ENCODE measurements at places on chromosomes 4 and X.

DNA sequence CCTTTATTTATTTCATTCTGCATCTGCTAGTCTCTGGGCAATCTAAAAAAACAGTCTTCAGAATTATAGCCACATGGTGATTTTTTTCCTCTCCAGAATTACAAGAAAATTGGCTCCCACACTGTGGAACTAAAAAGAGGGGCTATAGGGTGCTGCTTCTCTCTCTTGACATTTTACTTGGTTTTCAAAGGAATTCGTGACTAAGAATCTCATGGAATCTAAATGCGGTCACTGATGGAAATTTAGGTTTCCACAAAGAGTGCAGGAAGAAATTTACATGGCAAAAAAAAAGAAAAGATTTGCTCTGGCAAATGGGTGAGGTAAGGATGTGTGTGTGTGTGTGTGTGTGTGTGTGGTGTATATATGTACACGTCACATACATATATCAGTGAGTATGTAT lies 10.2 kb downstream of the ATXN3L start:
- no peak for DNase-seq

GRCh38 chr4:127631420-127631819 lies 1.3 kb upstream of the INTU start:
- no peak for DNase-seq

- no peak for DNase-seq
Measured at GRCh38 chr4:2617955-2618354, 81.5 kb downstream of the FAM193A start.

GRCh38 chr4:109672169-109672930 lies 30.9 kb downstream of the CASP6 start:
- no peak for DNase-seq

GRCh38 chr4:69684804-69685203 lies 31.8 kb upstream of the UGT2A1 start:
- DNase-seq = no peak

DNA sequence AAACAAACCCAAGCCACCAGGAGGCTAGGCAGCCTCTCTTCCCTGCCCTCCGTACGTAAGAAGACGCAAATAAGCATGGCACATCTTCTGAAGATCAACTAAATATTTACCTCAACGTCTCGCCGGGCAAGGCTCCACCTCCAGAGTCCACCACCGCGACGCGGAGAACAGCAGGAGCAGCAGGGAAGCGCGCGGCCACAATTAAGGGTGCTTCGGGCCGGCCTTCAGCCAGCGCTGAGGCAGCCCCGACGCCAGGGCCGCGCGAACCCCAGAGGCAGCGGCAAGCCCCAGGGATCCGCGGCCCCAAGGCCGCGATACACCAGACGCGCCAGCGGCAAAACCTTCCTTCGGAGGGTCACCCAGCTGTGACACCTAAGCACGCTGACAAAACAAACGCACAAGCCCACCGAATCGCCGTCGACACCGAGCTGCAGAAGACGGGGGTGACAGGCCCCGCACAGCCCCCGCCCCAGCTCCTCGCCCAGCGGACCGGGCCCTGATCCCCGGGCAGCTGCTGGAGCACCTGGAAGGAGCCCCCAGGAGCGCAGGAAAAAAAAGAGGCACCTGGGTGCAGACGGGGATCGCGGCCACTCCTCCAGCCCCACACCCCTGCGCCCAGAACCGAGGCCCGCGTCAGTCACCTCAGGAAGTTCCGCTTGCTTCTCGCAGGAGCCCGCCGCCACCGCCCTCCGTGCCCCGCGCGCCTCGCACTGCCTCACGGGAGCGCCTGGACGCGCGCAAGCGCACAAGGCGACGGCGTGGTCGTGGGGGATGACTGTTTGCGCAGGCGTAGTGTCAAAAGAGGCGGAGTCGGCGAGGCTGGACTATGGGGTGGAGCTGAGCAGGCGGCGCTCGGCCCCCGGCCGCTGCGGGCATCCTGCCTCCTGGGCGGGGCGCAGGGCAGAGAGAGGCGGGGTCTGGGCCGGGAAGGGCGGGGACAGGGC lies at the start of the genes HAUS3 and POLN:
Gene HAUS3, minus strand, starts transcription at position 712 of the 944 bp plus-strand sequence. CDS start 1,175 bp downstream, outside the sequence.
Gene POLN, minus strand, starts transcription at position 712 of the 944 bp plus-strand sequence. CDS start 12,890 bp downstream, outside the sequence.
- peak; percentile 99 for DNase-seq

GRCh38 chr4:40327340-40327739 lies 7.8 kb upstream of the CHRNA9 start:
- DNase-seq = no peak

GRCh38 chrX:7552760-7553159 lies 290.2 kb upstream of the VCX start:
- DNase-seq = no peak

GRCh38 chrX:50838820-50839600 lies 25.0 kb upstream of the SHROOM4 start:
- DNase-seq = no peak

DNA sequence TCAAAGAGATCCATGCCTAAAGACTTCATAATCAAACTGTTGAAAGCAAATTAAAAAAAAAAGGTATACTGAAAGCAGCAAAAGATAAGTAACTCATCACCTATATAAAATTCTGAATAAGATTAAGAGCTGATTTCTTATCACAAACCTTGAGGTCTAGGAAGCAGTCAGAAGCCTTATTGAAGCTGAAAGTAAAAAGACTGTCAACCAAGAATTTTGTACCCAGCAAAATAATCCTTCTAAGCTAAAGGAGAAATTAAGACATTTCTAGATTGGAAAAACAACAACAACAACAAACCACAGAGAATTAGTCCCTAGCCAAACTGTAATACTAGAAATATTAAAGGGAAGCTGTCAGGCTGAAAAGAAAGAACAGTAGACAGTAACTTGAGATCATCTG lies 622.9 kb downstream of the PCDH7 start:
- DNase-seq = no peak

GRCh38 chrX:48083212-48083611 lies 11.8 kb upstream of the ZNF630 start:
- peak; percentile 33 for DNase-seq

GRCh38 chr4:105990933-105991332 lies 95.7 kb downstream of the NPNT start:
- no peak for DNase-seq

- DNase-seq = no peak
Measured at GRCh38 chr4:84177831-84178542, 321.1 kb downstream of the NKX6-1 start.

DNA sequence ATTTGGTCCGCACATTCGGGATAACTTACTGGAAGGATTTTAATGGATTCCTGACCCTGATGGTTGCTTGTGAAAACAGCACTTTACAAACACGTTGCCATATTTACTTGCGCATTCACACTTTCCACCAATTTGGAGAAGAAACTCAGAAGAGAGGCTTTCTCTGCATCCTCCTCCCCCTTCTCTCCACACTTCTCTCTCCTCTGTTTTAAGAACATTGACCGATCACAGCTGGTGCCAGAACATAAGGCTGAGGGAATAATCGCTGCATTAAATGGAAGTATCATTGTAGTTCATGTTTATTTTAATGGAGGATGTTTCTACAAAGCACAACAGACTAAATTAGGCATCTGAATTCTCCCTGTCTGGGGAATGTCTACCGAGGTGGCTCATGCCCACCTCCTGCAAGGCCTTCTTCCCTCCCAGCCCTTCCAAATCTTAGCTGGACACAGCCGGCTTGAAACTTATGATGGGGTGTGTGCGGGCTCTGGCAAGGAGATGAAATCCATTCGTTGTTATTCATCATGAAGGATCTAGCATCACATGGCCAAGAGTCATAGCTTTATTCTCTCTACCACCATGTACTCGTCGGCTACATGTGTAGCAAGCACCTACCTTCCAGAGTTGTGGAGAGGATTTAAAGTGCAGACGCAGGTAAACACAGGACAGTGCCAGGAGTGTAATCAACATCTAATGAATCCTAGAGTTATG lies 204.1 kb downstream of the LDB2 start:
- no peak for DNase-seq

DNA sequence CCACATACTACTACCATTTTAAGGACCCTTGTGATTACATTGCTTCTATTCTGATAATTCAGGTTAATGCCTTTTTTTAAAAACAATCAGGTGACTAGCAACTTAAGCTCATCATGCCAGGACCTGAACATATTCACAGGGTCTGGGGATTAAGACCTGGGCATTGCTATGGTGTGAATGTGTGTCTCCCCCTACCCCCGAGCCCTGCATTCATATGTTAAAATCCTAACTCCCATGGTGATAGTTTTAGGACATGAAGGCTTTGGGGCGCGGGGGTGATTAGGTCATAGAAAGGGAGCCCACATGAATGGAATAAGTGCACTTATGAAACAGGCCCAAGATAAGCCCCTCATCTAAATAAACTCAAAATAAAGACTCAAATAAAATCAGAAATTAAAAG lies 734.4 kb upstream of the PABPC4L start:
- DNase-seq = no peak

- DNase-seq = no peak
Measured at GRCh38 chr4:154489558-154490233, 1.9 kb downstream of the DCHS2 start.

DNA sequence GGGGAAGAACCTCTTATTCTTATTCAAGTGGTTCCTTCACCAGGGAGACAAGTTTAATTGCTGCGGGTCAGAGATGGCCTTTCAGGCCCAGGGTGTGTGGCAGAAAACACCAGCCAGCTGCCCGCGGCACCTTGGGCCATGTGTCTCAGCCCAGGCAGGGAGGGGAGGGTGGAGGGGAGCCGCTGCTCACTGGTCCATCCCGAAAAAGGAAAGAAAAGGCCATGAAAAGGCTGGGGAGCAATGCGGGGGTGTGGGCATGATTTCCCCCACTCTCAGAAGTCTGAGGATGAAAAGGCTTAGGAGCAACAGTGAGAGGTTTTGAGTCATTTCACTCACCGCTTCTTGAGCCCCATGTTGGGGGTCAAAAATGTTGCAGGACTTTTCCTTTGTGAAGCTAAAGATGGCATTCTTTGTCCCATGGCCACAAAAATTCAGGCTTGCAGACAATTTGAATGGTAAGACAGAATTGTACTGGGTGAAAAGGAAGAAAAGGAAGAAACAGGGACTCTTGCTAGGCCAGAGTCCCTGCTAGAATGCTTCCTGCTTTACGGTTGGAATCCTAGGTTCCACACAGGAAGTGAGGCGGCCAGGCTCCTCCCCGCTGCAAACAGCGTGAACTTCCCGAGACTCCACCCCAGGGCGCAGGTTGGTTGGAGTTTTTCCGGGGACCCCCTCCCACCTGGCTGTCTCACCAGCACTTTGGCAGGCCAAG lies 17.4 kb upstream of the FAM47E start:
- DNase-seq = no peak

DNA sequence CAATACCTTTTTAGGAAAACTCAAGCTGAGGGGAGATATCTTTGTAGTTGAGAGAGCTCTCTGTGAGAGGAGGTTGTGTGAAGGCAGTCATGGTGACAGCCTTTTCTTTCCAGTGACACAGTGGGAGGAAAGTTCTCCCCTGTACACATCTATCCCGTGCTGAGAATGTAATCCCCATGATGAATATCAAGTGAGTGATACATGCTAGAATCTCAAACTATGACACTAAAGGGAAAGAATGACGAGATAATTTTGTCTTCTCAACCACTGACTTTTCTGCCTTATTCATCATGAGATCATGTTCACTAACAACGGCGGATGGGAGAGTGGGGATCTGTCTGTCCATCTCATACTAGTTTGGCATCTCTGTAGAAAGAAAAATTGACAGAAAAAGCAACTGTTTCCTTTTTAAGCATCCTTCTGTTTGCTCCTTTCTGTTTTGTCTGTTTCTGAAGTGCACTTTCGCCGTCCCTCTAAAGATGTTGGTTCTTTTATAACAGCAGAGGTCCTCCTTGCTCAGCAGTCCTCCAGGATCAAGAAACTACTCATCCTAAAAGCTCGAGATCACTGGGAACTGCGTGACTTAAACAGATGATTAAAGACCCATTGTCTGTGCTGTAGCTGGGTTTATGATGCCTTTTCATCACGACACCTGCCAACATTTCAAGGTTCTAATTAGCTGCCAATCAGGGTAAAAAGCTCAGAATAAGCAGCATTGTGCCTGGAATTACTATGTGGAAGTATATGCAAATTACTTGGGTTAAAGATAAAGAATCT lies 137.6 kb downstream of the DCK start:
- DNase-seq = no peak

- DNase-seq = no peak
Measured at GRCh38 chr4:24321616-24322015, 262.7 kb downstream of the DHX15 start.

DNA sequence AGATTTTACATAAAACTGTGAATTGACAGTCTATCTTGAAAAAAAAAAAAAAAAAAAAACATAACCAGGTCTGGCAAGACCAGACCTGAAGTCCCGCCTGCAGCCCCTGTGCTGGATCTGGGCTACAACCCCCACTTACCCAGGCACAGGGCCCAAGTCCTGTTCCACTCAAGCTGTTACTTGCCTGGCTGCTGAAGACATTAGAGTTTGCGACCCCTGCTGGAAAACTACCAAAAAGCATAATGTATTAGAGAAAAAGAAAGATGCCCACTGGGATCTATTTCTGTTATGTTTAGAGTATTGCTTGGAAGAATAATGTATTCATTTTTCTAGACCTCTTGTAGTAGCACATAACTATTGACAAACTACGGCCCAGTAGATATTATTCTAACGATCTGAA lies 4.7 kb downstream of the HS3ST1 start:
- DNase-seq = no peak

GRCh38 chr4:8472158-8472688 lies 31.6 kb downstream of the TRMT44 start:
- DNase-seq = no peak

DNA sequence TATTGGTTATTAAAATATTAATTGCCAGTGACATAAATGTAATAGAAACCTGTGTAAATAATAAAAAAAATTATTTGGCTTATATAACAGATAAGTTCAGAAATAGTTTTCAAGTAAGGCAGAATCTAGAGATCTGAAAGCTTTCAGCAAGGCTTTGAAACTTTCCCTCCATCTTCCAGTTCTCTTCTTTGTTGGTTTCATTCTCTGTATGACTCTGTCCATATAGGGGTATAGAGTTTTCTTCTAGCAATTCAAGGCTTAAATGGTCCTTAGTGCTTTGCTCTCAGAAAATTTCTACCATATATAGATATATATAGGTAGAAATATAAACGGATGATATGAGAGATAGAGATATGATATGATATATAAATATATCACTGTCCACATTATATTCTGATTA lies 160.5 kb upstream of the GABRA2 start:
- no peak for DNase-seq

DNA sequence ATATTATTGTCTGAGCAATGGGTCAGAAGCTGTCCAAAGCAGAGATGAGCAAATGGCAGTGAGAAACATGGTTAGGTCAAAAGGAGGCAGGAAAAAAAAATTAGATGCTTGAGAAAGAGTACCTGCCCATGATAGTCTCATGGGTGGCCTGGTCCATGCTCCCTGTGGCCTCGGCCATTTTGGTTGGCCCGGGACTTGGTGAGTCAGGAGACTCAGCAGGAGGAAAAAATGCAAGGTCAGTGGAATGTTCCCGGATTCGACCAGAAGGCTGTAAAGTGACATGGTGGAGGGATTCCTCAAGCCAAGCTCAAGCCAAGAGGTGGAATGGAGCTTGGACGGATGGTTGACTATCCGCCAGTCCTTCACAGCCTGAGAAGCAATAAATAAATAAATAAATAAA lies 236.7 kb downstream of the ASMT start:
- no peak for DNase-seq

DNA sequence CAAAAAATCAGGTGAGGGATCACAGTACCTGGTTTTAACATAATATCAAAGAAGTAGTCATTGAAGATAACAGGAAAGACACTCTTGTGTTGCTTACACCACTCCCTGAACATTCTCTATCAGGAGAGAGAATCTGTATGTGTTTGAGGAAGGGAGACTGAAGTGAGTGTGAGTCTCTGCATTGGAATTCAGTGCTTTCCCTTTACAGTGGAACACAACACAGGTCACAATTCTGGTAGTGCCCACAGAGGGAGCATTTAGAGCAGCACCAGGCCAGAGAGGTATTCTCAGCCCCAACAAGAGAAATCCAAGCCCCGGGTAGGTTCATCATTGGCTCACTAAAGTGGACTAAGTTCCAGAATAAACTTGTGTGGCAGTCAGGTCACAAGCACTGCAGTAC lies 64.7 kb upstream of the UBQLN2 start:
- DNase-seq = no peak

All from liver (tissue), 10 donors.